ENCODE measurements at places on chromosomes 5 and 9.
A peak's percentile ranks its signal among the peaks of the same experiment; 100 is the strongest.

- DNase-seq, result no peak
These were observed 8.7 kb downstream of the CLTB start for GRCh38 chr5:176407456-176408251.

DNA sequence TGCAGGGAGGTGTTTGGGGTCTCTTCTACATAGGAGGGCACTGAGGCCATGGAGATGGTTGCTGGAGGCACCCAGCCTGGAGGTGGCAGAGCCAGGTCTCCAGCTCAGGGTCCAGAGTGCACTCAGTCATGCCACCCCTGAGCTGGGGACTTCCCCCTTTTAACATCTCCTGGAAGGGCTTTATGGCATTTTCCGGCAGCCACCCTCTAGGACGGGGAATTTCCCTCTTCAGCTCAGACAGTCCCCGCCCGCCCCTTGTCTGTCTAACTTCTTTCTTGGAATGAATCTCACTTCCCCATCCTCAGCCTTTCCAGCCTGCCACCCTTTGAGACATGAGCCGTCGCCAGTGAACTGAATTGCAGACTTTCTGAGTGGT lies 49.9 kb downstream of the COL15A1 start:
- no peak for DNase-seq

DNA sequence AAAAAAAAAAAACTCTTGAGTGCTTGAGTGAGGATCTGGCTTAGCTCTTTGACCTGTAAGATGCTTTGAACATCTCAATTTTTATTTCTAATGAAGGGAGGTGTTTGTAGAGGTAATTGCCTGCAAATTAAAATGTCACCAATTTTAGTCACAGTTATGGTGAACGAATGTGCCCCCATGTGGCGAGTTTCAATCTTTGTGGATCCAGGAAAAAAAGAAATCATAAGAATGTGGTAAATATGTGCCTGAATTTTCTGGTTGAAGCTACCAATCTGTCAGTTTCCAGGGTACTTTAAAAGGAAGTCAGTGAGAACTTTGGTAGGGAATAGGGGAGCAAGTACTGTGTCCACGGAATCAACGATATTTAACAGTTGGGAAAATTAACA lies 1772.4 kb upstream of the CDH9 start:
- no peak for DNase-seq

- DNase-seq, result no peak
These were observed 5.7 kb downstream of the CLTB start for GRCh38 chr5:176410486-176411180.

DNA sequence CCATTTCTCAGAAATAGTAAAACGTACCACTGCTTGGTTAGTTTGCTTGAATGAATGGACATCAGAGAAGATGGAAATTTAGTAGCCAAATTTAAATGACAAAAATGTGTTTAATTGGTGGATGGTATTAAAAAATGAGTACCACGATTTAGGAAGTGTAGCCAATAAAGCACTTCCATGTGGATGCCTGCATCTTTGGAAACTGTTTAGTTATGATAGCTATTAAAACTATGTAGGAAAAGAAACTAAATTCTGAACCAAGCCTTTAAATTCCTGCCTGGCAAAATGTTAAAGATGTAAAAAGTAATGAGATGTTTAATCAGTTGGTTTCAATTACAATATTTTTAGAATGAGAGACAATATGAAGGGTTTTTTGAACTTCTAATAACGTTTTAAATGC lies 94.8 kb downstream of the NUDT12 start:
- no peak for DNase-seq

GRCh38 chr5:133962131-133962530 lies 6.3 kb downstream of the C5orf15 start:
- no peak for DNase-seq

- no peak for DNase-seq
These were observed 550.7 kb upstream of the TLE4 start for GRCh38 chr9:79021084-79021483.

DNA sequence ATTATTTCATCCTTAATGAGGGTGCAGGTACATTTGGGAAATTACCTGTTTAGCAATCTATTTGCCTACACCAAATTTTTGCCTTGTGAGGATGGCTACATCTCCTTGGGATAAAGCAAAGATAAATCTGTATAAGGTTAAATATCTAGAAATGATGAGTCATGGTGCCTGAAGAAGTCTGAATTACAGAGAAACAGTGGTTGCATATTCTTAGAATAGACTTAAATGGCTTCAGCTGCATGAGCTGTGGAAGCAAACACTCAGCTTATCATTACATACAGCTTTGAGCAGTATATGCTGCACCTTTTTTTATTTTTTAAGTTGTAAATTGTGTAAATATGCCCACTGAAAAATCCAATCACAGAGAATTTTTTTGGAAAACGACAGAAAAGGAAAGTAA lies 153.5 kb downstream of the RAPGEF6 start:
- DNase-seq, result no peak

DNA sequence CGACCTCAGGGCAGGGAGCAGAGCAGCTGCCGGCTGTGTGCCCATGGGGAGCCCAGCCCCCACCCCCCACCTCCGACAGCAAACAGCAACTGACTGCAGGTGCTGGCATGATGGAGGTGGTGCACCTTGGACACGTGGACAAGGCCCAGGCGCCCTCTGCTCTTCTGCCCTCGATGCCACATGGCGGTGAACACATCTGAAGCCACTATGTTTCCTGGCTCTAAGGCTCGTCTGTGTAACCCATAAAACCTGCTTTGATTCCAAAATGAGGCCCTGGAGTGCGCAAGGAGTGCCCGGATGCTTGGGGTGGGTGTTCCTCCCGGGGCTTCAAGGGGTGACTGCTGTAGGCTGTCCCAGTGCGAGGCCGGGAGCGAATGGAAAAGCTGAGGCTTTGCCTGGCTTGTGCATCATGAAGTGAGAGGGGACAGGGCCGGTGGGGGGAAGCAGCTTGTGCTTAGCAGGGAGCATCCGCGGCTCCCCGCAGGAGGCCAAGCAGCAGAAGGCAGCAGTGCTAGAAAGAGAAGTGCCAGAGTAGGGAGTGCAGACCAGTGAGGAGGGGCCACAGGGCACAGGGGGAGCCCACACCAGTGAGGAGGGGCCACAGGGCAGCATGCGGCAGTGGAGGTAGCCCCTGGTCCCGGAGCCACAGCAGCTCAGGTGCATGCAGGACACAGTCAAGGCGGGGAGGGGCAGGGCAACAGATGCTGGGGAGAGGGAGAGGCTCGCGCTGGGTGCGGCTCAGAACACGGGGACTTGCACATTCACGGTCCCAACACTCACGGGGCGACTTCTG lies 30.0 kb downstream of the NKD2 start:
- no peak for DNase-seq

- no peak for DNase-seq
These were observed 99.8 kb downstream of the ACTL7B start for GRCh38 chr9:108755979-108756378.

DNA sequence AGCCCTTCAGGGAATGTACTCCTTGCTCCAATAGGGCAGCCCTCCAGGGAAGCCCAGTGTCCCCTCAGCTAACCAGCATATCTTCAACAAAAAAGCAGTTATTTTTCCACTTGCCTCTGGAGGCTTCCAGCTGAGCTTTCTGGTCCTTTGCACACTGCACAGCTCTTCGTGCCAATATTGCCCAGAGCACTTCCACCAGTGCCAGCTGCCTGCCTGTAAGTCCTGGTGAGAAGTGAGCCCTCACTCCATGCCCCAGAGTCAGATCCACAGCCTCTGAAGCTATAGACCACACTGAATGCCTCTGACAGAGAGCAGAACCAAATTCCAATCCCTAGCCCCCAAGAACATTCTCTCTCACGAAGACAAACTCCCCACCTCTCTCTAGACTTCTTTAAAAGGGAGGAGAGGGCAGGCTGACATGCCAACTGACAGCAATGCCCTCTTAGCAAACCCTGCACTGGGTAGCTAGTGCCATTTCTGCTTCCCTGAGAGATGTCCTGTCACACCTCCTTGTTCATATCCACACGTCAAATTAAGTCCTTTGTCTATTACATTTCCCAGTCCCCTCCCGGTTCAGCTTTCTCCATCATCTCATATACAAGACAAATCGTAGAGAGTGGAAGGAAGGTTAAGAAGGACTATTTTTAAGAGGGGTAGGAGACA lies 12.7 kb upstream of the HEXB start:
- peak; percentile 35 for DNase-seq

- no peak for DNase-seq
These were observed 48.2 kb downstream of the CDK5RAP2 start for GRCh38 chr9:120531683-120532300.

DNA sequence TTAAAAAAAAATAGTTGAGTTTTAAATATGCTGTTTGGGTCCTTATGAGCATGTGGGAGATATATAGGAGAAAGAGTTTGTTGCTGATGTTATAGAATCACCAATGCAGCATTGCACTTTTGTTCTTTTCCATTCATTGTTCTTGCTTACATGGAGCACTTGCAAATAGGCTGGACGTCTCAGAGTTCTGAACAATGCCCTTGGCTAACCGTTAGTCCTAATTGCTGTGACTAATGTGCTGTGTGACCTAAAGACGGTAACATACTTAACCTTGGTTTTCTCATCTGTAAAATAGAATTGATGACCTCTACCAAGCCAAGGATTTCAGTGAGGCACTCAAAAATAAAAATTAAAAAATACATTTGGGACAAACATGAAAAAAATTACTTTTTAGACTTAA lies 29.8 kb downstream of the PIK3R1 start:
- DNase-seq, result no peak

DNA sequence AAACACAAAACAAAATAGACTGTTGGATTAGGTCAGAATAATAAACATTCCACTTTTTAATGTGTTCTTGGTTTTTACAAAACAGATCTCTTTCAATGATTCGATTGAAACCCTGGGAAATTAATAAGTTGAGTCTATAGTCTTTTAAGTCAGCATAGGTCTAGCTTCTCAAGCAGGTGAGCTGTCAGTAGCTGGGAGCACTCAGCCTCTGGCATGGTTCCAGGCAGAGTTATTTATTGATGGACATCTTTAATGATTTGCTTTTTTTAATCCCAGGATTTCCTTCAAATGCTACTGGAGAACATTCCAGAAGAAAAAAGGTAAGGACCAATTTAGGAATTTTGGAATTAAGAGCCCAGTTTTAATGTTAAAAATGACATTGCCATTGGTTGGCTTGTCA lies 241.0 kb downstream of the AOPEP start:
- no peak for DNase-seq

DNA sequence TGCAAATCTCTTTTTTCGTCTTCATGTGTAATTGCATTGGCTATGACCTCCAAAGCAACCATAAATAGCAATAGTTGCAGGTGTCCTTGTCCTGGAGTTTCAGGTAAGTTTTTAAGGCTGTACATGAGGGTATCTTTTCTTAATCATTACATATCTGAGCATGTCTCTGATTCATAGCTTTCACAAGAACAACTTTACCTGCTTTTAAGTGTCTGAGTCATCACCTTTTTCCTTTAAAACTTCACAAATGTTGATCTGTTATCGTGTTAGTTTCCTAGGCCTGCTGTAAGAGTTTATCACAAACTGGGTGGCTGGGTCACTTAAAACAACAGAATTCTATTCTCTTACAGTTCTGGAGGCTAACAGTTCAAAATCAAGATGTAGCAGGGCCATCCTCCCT lies 13.8 kb downstream of the GARNL3 start:
- no peak for DNase-seq

- no peak for DNase-seq
These were observed 29.3 kb downstream of the CATSPER3 start for GRCh38 chr5:134997015-134997414.

DNA sequence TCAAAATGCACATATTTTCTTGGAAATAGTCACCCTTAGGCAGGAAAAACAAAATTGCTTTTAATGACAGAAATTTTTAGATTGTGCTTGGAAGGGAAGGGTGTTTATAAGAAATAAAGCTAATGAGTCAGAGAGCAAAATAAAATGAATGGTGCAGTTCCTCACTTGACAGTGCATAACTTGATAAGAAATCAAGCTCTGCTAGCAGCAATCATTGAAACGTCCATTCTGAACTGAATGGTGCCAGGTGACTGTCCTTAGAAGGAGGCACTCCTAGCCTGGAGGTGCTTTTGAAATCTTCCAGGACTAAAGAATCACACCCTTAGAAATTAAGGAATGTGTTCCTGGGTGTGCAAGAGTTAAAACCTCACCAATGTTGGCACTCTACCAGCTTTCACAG lies 202.5 kb downstream of the EFNA5 start:
- DNase-seq, result no peak

- DNase-seq, result no peak
These were observed 1647.4 kb upstream of the CDH9 start for GRCh38 chr5:28685794-28686193.

- peak; percentile 45 for DNase-seq
These were observed 769.7 kb downstream of the TAF11L14 start for GRCh38 chr5:18403941-18404438.

- no peak for DNase-seq
These were observed 2.0 kb downstream of the FCHSD1 start for GRCh38 chr5:141649056-141649688.

All from NCI-H446 (cell line).